ENCODE measurements at places on chromosomes 5 and 9.

DNA sequence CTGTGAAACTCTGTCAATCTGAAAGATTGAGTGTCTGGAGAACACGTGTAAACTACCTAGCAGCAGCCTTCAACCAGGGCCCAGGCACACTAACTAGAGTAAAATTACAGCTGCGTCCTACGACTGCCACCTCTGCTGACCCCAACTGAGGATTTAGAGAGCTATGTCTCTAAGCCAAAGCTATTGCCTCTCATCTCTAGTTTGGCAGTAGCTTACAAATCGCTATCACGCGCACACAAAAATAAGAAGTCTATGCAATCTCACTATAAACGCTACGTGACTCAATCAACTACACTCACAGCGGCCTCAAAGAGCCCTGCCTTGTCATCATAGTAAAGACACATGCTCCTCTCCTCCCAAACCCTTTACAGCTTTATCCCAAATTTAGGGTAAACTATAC is 8.7 kb downstream of the PPP6C start:
- no peak for DNase-seq

DNA sequence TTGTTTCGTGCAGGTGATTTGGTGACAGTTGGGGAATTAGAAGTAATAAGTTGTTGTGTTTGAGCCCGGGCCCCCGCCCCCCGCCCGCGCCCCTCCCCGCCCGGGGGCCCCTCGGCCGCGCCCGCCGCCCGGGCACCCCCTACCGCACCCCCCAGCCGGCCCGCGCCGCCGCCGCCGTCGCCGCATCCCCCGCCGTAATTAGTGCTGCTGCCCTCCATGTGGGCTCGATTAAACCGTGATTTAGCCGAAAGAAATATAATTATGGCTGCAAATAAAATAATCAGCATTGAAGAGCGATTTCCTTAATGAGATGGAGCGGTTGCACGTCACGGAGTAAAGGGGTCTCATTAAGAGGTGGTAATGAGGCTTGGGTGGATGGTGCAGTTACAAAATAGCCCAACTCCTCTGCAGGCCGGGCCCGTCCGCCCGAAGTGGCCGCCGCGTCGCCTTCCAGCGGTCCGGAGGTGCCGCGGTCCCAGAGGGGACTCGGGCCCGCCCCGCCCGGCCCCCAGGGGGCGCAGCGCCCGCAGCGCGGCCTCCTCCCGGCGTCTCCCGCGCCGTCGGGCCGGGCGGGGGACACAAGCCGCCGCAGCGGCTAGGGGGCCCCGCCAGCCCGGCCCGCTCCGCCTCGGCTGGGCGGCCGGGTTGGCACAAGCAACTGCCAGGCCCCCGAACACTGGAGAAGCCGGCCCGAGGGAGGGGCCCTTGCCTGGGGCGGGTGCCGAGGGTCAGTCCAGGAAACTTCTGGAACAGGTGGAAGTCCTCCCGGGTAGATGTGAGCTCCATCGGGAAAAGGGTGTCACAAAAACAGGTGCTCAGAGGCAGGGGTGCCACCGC is 6.9 kb upstream of the OTP start:
- peak; percentile 68 for DNase-seq

DNA sequence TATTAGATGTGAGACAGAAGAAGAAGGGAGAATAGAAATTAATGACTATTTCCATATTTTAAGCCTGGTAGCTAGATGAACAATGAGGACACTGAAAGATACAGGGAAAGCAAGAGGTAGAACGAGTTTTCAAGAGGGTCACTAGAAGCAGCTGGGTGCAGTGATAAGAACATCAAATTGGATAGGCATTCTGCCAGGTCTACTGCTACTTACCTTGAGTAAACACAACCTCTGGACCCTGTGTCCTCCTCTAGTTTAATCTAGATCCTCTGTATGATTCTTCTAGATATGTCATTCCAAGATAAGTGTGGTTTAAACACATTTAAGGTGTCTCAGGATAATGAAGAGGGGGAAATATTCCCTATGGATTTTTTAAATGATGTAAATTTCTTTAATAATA is 31.2 kb downstream of the OTP start:
- no peak for DNase-seq

GRCh38 chr5:96024683-96025475 is 63.2 kb upstream of the ELL2 start:
- DNase-seq, result no peak

DNA sequence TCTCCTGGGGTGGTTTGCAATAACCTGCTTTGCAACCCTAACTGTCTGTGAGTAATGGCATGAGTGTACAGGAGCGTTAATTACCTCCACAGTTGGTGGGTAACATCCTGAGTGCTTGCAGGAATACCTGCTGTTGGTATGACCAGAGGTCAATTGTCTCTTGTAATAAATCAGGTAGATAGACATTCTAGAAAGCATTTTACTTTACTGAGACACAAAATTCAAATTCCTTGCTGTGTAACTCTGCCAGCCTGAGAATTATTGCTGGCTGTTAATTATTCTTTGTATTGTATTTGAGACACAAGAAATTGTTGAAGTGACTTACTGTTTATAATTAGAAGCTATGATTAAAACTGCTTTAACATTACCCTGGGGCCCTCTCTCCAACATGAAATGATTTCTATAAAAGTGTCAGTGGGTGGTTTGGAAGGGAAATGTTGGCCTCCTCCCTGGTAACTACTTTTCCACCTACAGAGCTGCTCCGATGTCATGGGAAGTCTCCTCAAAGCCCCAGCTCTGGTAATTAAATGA is 150.8 kb upstream of the ADCY2 start:
- no peak for DNase-seq

DNA sequence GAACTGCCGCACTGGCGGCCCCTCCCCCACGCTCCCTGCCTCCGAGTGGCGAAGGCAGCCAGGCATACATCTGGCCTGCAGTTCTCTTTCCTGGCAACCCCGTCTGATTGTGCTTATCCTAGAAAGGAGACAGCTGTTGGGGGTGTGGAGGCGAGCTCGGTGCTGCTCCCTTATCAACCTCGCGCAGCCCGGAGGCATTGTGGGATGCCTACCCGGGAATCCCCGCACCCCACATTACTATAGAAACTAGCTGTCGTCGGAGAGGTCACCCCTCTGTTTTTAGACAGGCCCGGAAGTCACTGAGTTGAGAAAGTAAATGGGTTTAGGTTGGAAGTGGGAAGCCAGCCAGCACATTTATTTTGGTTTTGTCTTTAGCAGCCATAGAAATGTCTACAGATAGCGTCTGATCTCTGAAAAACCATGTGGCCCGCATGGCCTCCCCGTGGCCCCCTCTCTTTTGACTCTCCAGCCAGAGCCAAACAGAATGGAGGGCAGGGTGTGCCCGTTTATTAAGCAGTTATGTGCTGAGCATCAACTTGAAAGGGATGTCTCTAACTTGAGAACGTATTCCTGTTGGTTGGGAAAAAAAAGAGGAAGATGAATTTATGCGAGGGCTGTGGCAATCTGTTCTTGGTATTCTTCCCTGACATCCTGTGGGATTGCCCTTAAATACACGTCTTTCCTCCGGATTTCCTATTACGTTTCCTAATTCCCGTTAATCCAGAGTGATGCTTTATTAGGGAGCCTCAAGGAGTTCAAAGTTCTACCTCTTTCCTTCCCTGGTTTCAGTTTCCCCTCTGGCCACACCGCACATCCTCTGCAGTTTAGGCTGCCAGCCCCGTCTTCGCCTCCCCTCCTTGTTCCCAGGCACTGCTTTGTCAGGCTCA is 3.9 kb downstream of the STC2 start:
- no peak for DNase-seq

DNA sequence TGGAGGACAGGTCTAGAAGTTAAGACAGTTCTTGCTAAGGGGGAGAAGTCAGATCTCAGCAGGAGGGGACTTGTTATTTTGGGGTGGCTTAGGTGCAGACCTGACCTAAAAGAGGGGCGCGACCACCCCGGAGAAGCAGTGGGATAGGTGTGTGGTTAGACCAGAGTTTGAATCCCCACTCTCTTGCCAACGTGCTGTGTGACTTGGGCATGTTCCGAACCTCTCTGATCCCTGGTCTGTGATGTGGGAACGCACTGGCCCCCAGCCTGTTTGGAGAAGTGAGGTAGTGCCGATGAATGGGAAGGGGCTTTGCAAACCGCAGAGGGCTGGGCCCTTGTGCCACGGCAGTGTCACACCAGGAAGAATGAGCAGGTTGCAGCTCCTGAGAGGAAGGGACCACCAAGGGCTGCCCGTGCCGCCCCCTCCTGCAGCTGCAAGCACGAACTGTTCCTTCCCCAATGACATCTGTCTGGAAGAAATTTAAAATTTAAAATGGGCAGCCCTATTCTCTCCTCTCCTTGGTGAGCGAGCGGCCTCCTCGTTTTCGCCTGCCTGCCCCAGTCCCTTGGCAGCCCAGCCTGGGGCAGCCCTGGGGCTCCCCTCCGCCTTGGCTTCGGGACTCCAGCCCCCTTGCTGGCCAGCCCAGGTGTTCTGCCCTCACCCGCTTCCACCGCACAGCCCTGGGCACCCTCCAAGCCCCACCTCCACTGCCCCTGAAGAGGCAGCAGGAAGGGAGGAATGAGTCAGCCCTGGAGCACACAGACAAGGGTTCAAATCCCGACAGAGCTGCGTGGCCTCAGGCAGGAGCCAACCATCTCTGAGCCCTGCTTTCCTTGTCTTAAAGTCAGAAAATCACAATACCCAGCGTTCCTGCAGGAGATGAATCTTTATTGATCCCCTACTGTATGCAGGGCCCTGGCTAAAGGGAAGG is 1.6 kb downstream of the FIBCD1 start:
- DNase-seq, result no peak

GRCh38 chr5:123813937-123814624 is 302.1 kb downstream of the CSNK1G3 start:
- peak; percentile 56 for DNase-seq

DNA sequence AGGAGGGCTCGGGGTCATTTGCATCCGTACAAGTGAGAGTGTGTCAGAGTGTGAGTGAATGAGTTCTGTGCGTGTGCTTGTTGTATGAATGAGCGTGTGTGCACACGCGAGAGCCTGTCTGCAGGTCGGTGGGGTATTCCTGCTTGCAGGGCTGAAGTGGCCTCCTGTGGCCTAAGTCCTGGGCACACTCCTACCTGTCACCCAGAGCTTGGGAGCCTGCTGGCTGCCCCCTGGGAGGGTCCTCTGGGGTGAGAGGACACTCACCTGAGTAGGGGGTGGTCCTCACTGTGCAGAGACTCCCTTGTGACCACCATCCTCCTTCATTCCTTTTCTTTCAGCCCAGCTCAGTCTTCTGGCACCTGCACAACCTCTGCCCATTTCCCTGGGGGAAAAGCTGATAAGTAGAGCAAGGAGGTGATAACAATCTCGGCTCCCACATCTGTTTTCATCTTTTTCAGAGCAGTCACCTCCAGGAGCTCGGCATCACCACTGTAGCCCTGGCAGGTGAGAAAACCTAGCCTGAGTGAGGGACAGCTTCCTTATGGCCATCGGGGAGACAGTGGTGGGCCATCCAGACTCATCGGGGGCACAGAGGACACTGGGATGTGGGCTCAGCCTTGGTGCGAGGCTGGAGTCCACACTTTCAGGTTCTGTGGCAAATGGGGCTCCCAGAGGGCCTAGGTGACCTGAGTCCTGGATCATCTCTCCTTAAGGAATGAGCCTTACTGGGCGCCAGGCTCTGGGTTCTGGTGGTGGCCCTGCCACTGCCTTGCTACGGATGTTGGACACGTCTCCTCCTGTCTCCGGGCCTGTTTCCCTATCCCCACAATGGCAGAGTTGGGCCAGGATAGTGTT is 38.7 kb upstream of the SYNPO start:
- DNase-seq, result no peak

- DNase-seq, result peak; percentile 77
These were observed 41.6 kb upstream of the ZNF300 start for GRCh38 chr5:150946351-150946905.

DNA sequence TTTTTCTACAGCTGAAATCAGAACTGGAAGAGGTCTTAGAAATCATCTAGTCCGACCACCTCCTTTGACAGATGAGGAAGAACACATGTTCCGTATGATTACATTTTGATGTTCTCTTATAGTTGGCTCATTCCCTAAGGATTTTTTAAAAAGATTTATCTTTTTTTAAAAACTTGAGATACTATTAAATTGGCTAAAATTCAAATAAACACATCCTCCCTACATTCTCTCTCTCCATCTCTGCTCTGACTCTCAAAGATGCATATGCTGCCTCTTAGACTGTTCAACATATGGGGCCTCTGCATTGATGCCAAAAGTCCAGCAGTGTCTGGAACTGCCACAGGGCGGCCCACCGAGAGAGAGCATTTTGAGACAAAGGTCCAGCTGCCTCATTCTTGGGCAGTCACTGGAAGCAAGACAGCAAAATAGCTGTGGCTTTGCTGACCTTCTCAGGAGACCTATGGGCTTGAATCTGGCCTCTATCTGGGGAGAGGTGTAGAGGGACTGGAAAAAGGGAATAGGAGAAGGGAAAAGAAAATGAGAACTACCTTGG is 12.8 kb upstream of the TSSK1B start:
- DNase-seq, result peak; percentile 60

GRCh38 chr9:111936391-111936790 is 39.8 kb downstream of the UGCG start:
- no peak for DNase-seq

DNA sequence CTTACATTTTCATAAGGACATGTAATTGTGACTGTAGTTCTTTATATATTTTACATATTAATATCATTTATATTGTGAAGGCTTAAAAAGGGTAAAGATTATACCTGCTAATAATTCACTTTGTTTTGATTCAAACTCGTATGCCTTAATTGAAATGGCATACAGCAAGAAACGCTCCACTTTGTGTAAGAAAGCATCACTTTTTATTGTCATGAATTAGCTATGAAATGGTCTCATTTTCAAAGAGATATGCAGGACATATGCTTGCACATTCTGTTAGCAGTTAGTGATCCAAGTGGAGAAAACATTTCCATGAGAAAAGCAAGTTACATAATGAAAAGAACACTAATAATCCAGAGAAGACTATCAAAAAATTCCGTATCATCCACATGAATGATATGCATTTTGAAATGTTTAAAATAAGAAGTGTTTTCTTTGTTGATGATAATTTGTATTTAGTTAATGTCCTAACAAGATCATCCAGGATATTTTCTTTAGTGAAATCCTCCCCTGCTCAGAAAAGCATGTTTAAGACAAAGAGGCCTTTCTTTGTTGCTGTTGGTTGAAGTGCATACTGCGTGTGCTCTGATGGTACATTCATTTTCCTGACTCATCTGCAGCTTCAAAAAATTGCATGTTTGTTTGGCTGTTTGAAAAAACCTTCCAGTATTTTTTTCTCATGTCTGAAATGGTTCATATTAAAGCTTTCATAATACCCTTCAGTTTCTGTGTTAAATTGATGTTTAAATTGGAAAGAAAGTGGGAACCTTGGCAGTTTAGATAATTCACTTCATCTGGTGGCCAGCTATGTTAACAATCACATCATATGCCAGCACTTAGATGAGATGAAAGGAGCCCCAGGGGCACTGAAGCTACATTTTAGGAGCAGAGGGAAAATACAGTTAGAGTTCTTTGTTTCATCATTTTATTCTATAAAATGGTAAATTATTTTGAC is 242.2 kb downstream of the CSNK1G3 start:
- no peak for DNase-seq

DNA sequence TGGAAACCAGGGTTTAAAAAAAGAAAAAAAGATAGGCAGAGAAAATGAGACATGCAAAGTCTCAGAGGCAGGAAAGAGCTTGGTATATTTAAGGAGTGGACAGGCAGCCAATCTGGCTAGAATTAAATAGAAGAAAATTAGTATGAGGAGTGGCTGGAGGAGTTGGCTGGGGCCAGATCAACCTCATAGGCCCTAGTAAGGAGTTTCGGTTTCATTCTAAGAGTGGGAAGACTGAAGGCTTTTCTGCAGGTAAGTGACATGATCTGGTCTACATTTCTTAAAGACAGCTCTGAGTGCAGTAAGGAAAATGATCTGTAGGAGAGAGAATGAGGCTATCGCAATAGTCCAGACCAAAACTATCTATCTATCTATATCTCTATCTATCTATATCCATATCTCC is 27.5 kb downstream of the ADRB2 start:
- no peak for DNase-seq

- DNase-seq, result no peak
These were observed 220.0 kb downstream of the PDE4D start for GRCh38 chr5:59673438-59674058.
